ENCODE measurements at places on chromosomes 3 and 15.

- no peak overlapping the region for H3K27ac ChIP-seq
- no peak for DNase-seq
- H3K36me3 ChIP-seq = no peaks in the 10 kb centered on the region
- H3K4me3 ChIP-seq = no peak overlapping the region
- peaks cover 4% of the 10 kb centered on the region for H3K4me1 ChIP-seq
Measured at GRCh38 chr15:71357321-71357732, 242.1 kb downstream of the THSD4 start.

DNA sequence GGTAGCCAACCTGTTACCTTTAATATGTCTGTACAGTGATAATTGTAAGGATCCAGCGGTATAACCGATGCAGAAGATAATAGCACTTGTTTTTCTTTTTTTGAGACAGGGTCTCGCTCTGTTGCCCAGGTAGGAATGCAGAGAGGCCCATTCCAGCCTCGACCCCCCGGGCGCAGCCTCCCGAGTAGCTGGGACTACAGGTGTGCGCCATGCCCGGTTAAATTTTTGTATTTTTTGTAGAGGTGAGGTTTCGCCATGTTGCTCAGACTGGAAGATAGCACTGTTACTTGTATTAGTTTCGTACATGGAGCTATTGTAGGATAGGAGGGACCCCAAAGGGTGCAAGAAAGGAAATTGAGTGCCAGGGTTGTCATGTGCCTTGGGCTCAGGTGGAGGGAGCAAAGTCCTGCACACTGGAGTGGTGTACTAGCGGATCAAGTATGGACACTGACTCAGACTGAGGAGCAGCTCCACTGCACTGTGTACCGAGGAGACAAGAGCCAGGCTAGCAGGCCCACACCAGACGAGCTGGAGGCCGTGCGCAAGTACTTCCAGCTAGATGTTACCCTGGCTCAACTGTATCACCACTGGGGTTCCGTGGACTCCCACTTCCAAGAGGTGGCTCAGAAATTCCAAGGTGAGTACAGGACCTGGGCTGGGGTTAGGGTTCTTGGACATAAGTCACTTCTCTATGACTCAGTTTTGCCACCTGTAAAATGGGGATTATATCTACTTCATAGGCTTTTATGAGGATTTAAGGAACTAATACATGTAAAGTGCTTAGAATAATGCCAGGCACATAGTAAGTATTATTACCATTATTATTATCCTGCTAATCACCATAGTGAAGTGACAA, 1.0 kb downstream of the OGG1 start:
- peak overlapping the region; percentile 87 for H3K4me3 ChIP-seq
- peaks cover 6% of the 10 kb centered on the region for H3K4me1 ChIP-seq
- DNase-seq = peak; percentile 93

DNA sequence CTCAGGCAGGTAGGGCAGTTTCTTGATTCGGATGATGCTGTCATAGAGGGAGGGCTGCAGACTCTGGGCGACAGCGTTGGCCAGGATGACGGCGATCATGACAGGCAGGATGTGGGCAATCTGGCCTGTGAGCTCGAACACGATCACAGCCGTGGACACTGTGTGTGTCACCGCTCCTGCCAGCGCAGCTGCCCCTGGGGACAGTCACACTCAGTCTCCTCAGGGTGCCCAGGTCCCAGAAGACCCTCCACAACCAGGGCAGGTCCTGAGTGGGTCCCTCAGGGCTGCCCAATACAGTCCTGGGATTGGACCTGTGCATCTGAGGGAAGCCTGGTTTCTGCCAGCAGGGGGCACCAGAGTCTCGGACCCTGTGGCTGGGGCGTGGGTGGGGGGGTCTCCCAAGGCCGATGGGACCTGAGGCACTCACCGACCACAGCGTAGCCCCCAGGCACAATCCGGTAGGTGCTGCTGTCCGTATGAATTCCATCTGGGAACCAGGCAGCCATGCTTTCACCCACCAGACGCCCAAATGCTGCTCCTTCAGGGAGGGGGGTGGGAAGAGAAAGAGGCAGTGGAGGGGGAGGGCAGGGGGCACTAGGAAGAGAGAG, 7.2 kb downstream of the CLCN2 start:
- H3K36me3 ChIP-seq = peaks cover 68% of the 10 kb centered on the region
- H3K27me3 ChIP-seq = no peaks in the 10 kb centered on the region
- no peak for DNase-seq
- no peak overlapping the region for H3K4me3 ChIP-seq
- H3K4me1 ChIP-seq = peaks cover 31% of the 10 kb centered on the region

DNA sequence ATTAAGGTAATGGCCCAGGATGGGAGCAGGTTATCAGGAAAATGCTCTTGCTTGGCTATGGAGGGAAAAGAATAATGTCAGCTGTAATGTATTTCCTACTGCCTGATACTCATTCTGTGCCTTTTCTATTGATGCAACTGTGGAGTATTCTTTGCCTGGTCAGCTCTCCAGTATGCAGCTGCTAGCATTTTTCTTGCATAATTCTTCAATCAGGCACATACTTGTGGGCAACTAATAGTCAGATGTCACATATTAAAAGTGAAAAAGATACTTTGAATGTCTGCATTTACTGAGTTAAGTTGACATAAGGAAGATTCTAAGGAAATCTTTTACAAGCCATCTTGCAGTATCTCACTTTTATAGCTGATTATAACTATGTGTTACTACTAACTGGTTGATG, 29.5 kb downstream of the CD80 start:
- DNase-seq = no peak
- no peaks in the 10 kb centered on the region for H3K27me3 ChIP-seq

GRCh38 chr3:64815195-64815631, 127.4 kb upstream of the ADAMTS9 start:
- no peaks in the 10 kb centered on the region for H3K36me3 ChIP-seq
- H3K4me3 ChIP-seq = no peak overlapping the region
- H3K27me3 ChIP-seq = no peaks in the 10 kb centered on the region
- H3K4me1 ChIP-seq = no peaks in the 10 kb centered on the region
